ENCODE measurements at places on chromosomes 6 and 20. TPM values are rescaled to one million over a fixed set of nuclear protein-coding genes. Genes with fewer than 3 reads are reported as not detected.
A peak's percentile ranks its signal among the peaks of the same experiment; 100 is the strongest.

TNXB gene
- total RNA-seq = not detected

LHFPL5 gene
- not detected for total RNA-seq

LY6G5C gene
- 2.5 TPM for total RNA-seq

GRCh38 chr6:152727507-152727906, 23.1 kb upstream of the VIP start:
- DNase-seq = no peak

DNA sequence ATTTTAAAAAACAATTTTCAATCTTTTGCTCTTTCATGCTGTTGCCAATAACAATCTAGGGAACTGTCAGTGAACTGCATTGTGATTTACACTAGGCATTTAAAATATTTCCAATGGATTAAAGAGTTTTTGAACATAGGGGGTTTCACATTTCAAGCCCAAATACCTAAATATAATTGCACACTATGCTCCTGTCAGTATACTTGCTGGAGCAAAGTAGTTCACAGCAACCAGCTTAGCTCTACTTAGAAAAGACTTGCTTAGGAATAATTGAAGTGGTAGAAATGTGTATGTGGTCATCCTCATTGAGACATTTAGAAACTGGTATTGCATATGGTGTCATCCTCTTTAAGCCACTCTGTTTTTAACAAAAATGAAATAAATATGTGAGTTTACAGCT, 41.7 kb upstream of the REV3L start:
- DNase-seq = no peak

GRCh38 chr6:113182370-113183141, 674.6 kb upstream of the MARCKS start:
- peak; percentile 92 for DNase-seq

DNA sequence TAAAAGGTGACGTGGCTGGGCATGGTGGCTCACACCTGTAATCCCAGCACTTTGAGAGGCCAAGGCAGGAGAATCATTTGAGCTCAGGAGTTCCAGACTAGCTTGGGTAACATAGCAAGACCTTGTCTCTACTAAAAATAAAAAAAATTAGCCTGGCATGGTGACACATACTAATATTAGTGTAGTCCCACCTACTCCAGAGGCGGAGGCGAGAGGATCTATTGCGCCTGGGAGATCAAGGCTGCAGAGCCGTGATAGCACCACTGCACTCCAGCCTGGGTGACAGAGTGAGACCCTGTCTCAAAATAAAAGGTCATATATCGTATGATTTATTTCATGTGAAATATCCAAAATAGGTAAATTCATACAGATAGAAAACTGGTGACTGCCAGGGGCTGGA, 132.5 kb downstream of the SLC16A10 start:
- DNase-seq = no peak

DNA sequence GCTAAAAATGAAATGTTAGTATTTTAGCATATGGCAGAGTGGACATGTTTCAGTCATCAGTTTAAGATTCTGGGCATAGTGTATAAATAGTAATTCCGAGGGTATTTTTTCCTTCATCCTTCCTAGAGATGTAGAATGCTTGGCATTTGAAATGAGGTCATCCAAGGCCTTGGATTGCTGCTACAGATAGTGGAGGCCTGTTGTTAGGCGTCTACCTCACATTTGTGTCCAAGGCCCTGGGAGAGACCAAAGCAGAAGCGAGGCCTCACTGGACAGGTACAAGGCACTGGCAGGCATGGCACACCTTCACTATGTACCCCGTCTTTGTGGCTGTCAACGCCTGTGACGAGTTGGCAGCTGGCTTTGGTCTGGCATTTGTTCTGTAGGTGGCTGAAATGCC, 58.0 kb downstream of the DTD1 start:
- no peak for DNase-seq

DNA sequence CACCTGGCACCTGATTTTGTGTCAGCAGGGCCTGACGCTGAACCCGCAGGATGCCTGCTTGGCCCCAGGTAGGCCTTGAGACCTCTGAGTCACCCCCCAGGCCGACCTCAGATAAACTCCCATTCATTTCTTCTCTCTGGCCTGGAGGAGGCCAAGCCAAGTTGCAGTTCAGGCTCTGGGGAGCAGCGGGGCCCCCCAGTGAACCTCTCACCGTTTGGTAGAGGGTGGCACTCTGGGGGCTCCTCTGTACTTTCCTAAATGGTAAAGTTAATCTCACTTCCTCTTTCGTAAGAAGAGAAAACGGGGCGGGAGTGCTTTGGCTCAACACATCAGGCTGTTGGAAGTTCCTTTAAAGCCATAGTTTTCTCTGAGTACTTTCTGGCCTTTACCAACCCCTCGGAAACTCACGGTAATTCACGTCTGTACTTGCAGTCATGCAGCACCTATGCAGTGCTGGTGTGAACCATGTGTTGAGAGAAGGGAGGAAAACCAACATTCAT, 2.8 kb downstream of the SIRPA start:
- DNase-seq = no peak

DNA sequence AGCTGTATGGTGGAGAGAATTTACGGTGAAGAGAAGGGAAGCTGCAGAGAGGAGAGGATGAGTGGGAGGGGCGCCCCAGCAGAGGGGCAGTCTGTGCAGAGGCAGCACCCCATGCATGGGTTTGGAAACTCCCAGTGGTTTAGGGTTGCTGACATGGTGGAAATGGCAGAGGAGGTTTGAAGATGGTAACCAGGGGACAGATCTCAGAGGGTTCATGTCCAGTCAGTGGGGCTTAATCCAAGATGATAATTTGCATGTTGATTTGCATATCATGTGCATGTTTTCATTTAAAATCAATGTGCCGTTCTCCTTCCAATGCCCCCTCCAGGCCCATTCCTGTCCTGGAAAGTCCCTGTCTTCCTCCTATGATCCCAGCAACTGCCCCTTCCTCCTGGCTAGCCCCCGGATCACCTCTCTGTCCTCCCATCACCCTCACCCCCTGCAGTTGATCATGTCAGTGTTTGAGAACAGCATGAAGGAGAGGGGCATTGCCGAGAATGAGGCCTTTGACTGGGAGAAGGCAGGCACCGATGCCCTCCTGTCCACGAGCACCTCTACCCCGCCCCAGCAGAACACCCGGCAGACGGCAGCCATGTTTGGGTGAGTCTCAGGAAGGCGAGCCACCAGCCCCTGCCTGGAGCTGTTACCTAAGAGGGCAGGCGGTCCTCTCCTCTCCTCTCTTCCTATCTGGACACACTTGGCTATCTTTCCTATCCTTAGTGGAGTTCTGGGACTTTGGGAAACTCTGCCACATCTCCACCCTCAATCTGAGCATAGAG, 14.3 kb downstream of the TTBK1 start:
- no peak for DNase-seq
